ENCODE measurements at places on chromosomes 7 and 10. TPM values are rescaled to one million over a fixed set of nuclear protein-coding genes. Genes with fewer than 3 reads are reported as not detected.

DNA sequence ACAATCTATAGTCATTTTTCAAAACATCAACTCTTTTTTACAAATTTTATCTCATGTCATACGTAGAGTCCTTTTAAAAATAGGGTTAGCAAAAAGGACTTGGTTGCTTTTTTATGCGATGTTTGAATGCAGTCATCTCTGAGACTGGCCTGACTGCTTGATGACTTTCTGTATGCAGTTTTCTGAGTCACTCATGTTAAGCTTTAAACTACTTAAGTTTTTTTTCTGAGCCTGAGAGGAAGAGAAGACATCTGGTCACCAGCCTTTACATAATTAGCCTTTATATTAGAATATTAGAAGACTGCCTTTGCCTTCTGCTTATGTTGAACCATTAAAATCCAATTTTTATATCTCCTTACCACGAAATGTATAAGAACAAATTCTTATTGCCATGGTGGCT is 834.4 kb upstream of the MBL2 start:
- no peak for DNase-seq
- H3K4me1 ChIP-seq, result no peaks in the 10 kb centered on the region
- no peaks in the 10 kb centered on the region for H3K36me3 ChIP-seq

GRCh38 chr10:126160971-126161630 is 227.2 kb downstream of the ADAM12 start:
- DNase-seq, result no peak
- H3K27ac ChIP-seq, result no peak overlapping the region
- H3K4me1 ChIP-seq, result no peaks in the 10 kb centered on the region
- no peak overlapping the region for H3K4me3 ChIP-seq
- no peaks in the 10 kb centered on the region for H3K36me3 ChIP-seq
- no peaks in the 10 kb centered on the region for H3K27me3 ChIP-seq

DNA sequence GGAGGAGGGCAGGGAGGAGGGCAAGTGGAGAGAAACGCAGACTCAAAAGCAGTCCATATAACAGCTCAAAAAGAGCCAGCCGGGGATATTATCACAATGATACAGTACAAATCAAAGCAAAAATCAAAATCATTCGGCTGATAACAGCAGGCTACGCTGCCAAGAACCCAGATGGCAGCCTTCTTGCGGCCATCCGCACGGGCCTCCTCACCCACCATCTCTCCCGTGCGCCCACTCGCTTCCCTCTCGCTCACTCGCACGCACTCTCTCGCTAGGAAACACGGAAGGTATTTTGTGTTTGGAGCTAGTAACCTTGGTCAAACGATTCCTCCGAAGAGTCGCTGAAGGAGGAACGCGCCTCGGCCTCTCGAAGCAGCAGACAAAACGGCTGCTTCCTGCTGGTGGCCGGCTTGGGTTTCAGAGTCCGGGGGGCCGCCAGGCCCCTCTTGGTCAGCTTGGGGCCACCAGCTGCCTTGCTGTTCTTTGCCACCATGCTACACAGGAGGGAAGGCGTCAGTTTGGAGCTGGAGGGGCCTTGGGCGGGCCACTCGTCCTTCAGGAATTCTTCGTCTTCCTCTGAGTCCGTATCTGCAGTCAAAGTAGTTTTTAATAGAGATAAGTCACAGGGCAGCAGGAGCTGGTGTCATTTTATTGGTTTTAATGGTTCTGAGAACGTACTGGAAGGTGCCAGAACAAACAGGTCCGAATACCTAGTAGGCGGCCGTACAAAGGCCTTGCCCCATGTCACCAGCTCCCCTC is 68.9 kb downstream of the SLC29A4 start:
- H3K27ac ChIP-seq, result no peak overlapping the region
- no peaks in the 10 kb centered on the region for H3K27me3 ChIP-seq
- H3K4me1 ChIP-seq, result 0 out of 2 replicates have a peak, but pooled peaks cover 4% of the 10 kb centered on the region
- H3K36me3 ChIP-seq, result peaks cover 7% of the 10 kb centered on the region
- no peak overlapping the region for H3K4me3 ChIP-seq

DNA sequence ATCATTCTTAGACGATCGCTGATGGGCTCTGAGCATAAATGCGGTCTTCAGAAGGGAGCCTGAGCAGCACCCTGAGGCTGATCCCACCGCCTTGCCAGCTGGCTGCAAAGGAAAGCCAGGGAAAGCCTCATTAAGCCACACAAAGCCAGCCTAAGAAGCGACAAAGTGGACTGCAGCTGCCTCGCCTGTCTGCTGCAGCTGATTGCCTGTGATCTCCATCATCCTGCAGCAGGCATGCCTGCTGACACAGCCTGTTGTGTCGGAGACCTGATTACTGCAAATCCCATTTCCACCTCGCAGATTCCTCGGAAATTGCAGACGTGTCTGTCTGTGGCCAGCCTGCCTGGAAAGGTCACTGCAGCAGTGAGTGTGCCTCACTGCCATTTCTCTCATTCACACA is 1087.0 kb upstream of the AUTS2 start:
- H3K4me3 ChIP-seq, result no peak overlapping the region
- no peak for DNase-seq
- H3K27ac ChIP-seq, result no peak overlapping the region

DNA sequence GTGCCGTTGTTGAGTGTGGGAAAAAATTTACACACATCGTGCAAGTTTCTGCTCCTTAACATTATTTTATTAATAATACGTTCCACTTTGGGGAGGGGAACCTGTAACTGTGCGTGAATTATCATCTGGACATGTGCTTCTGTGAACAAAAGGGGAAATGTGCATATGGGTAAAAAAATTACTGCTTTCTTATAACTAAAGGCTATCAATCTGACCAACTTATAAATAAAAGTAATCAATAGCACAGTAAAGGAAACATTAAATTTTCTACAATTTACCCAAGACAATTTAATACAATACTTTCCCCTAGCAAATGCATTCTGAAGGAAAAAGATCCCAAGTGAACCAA is 4.5 kb downstream of the TWIST1 start:
- H3K4me3 ChIP-seq, result no peak overlapping the region
- no peaks in the 10 kb centered on the region for H3K4me1 ChIP-seq
- H3K27me3 ChIP-seq, result no peaks in the 10 kb centered on the region

DNA sequence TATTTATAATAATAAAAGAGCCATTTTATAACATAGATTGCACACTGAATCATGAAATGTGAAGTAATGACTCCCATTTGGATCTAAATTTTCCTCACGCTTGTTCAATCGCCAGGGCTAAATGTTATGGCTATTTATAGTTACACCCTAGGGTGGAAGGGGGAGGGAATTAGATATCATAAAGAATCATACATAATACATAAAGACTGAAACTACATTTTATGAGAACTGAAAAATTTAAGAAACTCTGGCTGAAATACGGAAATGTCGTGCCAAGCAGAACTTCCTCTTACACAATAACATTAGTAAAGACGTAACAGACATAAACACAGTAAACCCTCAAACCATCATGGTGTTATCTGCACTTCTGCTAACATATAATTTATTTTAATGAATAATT is 327.5 kb upstream of the PHF14 start:
- no peaks in the 10 kb centered on the region for H3K36me3 ChIP-seq
- DNase-seq, result no peak
- H3K27ac ChIP-seq, result no peak overlapping the region
- no peak overlapping the region for H3K4me3 ChIP-seq
- H3K4me1 ChIP-seq, result no peaks in the 10 kb centered on the region

DNA sequence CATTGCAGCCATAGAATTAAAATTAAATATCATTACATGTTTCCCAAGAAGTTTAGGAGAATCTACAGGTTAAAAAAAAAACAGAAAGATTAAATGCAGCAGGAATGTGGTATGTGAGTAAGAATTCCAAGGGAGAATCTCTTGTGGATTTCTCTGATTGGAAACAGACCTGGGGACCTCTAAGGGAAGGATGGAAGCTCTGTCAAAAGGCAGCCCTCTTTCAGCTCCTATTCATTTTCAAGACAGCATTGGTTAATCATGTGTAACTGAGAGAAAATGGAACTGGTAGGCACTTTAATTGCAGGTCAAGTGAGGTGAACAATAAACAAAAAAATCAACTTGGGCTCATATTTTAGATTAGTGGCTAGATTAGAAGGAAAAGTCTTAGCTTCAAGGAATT is 81.4 kb upstream of the MTPN start:
- no peak for DNase-seq

DNA sequence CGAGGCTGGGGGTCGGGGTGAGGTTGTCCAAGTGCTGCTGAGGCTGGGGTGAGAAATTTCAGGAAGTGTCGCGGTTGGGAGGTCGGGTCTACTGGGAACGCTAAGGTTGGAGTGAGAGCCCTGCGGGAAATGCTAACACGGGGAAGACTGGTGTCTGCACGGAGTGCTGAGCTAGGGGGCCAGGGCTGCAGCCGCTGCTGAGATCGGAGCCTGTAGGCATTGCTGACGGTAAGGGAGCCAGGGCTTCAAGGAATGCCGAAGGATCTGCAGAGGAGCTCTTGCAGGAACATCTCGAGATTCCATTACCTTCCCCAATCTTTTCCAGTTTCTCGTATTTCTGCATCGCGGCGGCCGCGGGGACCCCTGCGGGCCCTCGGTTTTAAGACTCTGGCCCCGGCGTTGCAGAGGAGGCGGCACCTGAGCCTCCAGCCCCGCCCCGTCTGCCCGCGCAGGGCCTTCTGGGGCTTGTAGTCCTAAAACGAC is at the start of gene CDK5:
Gene CDK5, minus strand, starts transcription at position 392 of the 483 bp plus-strand sequence. Its CDS starts 49 bp downstream, at position 343.
- H3K4me3 ChIP-seq, result peak within 1 kb of the TSS; percentile 63
- DNase-seq, result no peak
- H3K4me1 ChIP-seq, result peaks cover 23% of the 10 kb centered on the region
- peak within 1 kb of the TSS; percentile 94 for H3K27ac ChIP-seq
- H3K27me3 ChIP-seq, result no peaks in the 10 kb centered on the region
- H3K36me3 ChIP-seq, result no peaks in the 10 kb centered on the region

- no peaks in the 10 kb centered on the region for H3K27me3 ChIP-seq
- no peak overlapping the region for H3K27ac ChIP-seq
- peaks cover 4% of the 10 kb centered on the region for H3K36me3 ChIP-seq
- H3K4me3 ChIP-seq, result no peak overlapping the region
These were observed 19.5 kb downstream of the FZD9 start for GRCh38 chr7:73452999-73453635.

GRCh38 chr7:127704211-127704610 is 52.2 kb downstream of the SND1 start:
- DNase-seq, result no peak
- H3K4me1 ChIP-seq, result no peaks in the 10 kb centered on the region
- H3K27me3 ChIP-seq, result no peaks in the 10 kb centered on the region
- H3K4me3 ChIP-seq, result no peak overlapping the region
- no peak overlapping the region for H3K27ac ChIP-seq

DNA sequence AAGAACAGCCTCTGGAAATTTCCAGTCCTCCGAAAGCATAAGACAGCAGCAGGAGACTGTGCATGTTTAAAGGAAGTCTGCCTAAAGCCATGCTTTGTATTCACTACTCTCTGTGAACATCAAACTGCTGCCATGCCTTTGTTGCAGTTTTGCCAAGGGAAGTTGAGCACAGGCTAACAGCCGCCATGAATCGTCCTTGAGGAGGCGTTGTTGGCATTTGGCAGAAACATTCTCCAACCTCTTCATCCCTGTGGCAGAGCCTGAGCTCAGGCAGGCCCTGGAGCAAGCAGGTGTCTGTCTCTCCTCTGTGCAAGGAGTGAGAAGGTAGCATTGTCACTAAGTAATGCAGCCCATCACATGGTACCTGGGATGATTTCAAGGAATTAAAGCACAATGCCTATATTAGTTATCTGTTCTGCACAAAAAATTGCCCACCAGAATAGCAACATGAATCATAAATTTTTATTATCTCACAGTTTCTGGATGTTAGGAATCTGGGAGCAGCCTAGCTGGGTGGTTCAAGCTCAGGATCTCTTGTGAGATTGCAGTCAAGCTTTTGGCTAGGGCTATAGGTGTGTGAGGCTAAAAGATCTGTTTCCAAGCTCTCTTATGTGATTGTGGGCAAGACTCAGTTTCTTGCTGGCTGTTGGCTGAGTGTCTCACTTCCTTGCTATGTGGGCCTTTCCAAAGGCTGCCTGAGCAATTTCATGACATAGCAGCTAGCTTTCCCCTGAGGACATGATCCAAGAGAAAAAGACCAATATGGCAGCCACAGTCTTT is 46.5 kb upstream of the KIAA1217 start:
- H3K4me3 ChIP-seq, result no peak overlapping the region
- no peaks in the 10 kb centered on the region for H3K4me1 ChIP-seq
- no peak for DNase-seq
- H3K27ac ChIP-seq, result no peak overlapping the region
- no peaks in the 10 kb centered on the region for H3K36me3 ChIP-seq

DNA sequence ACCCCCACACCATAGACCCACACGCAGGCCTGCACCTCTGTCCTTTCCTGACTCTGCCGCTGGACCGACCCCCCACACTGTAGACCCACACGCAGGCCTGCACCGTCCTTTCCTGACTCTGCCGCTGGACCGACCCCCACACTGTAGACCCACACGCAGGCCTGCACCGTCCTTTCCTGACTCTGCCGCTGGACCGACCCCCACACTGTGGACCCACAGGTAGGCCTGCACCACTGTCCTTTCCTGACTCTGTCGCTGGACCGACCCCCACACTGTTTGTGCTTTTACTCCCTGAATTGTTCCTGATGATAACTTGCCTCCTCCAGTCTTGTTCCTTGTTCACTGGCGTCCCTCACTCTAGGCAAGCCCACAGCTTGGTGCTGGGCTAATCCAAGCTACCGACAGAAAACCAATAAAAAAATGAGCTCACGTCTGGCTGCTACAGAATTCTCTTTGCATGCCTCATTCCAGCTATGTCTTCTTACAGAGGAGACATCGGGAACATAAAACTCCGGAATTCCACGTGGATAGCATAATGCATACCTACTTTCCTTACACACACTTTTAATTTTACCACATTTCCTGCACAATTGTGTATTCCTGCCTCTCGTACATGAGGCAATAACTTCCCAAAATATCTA is 494.3 kb downstream of the PTPRN2 start:
- H3K27ac ChIP-seq, result no peak overlapping the region
- no peaks in the 10 kb centered on the region for H3K36me3 ChIP-seq
- no peaks in the 10 kb centered on the region for H3K4me1 ChIP-seq
- DNase-seq, result peak; percentile 13
- H3K27me3 ChIP-seq, result no peaks in the 10 kb centered on the region

DNA sequence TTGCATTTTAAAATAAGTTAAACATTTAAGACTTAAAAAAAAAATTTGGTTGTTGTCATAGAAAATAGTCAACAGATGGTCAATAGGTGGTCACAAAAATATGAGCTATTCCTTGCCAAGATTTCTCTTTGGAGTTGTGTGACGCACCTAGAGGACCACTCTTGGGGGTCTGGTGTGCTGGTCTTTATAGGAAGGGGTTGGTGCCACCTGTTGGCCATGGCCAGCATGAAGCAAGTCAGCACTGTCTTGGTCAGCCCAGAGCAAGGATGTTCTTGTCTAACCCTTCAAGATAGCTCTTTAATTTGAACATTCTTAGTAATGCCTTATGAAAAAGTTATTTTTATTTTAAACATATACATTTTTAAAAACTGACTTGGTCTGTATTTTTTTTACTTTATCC is 267.9 kb upstream of the CNTNAP2 start:
- H3K27me3 ChIP-seq, result no peaks in the 10 kb centered on the region
- H3K4me3 ChIP-seq, result no peak overlapping the region
- H3K4me1 ChIP-seq, result no peaks in the 10 kb centered on the region
- no peak overlapping the region for H3K27ac ChIP-seq
- DNase-seq, result peak; percentile 48
- no peaks in the 10 kb centered on the region for H3K36me3 ChIP-seq

- H3K4me1 ChIP-seq, result no peaks in the 10 kb centered on the region
- no peak overlapping the region for H3K27ac ChIP-seq
- no peak overlapping the region for H3K4me3 ChIP-seq
- no peaks in the 10 kb centered on the region for H3K27me3 ChIP-seq
- DNase-seq, result no peak
- no peaks in the 10 kb centered on the region for H3K36me3 ChIP-seq
These were observed 51.0 kb downstream of the BTRC start for GRCh38 chr10:101405001-101405400.

Gene DENND2A
- total RNA-seq, result 0.95 TPM

Gene ASAH2
- total RNA-seq, result 7.3 TPM

Gene FGFR2
- total RNA-seq, result 286 TPM

Gene NME8
- total RNA-seq, result not detected

Gene TAS2R41
- not detected for total RNA-seq

Gene VAX1
- total RNA-seq, result not detected
